ENCODE measurements at places on chromosomes 1 and 21. TPM values are rescaled to one million over a fixed set of nuclear protein-coding genes. Genes with fewer than 3 reads are reported as not detected.

Gene CLCNKB
- total RNA-seq = 0.39 TPM

Gene GBP4
- 17.7 TPM for total RNA-seq

Gene HENMT1
- total RNA-seq = 3.9 TPM

Gene CRNN
- not detected for total RNA-seq

Gene THEM5
- total RNA-seq = not detected

Gene HCN3
- 1.8 TPM for total RNA-seq

Gene FLG2
- total RNA-seq = not detected

Gene S100A8
- total RNA-seq = 83.5 TPM

- no peak for DNase-seq
- no peaks in the 10 kb centered on the region for H3K36me3 ChIP-seq
- no peaks in the 10 kb centered on the region for H3K27me3 ChIP-seq
- no peak overlapping the region for H3K4me3 ChIP-seq
- H3K4me1 ChIP-seq = no peaks in the 10 kb centered on the region
These were observed 39.5 kb downstream of the PDPN start for GRCh38 chr1:13623021-13623637.

DNA sequence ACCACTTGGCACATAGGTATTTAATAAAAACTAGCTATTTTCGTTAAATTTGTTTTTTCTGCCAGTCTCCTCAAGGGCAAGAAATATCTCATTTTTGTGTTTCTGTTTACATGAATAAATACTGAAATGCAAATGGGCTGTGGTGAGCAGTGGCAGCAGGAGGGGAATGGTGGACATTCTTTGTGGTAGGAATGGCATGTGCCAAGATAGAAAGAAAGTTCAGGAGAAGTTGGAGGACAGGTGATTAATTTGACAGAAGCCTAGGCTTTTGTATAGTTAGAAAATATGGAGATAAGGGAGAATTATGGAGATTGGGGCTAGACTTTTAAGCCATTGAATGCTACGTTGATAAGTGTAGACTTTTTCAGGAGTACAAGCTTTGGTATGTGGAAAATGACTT, 8.6 kb downstream of the RAP1A start:
- no peaks in the 10 kb centered on the region for H3K36me3 ChIP-seq
- peaks cover 5% of the 10 kb centered on the region for H3K4me1 ChIP-seq
- H3K27ac ChIP-seq = no peak overlapping the region
- no peak for DNase-seq

DNA sequence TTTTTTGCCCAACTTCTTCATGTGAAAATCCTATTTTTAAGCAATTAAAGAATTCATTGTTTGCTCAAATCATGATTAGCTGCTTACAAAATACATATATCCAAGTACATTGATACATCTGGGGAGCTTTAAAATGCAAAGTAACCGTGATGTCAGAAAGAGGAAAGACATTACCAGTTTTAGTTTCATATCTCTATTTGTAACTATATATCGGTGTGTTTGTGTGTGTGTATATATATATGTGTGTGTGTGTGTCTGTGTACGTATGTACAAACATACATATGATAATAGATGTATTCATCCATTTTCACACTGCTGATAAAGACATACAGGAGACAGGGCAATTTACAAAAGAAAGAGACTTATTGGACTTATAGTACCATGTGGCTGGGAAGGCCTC, 310.1 kb downstream of the DPYD start:
- H3K4me3 ChIP-seq = no peak overlapping the region
- H3K27ac ChIP-seq = no peak overlapping the region
- no peak for DNase-seq
- H3K36me3 ChIP-seq = no peaks in the 10 kb centered on the region
- no peaks in the 10 kb centered on the region for H3K4me1 ChIP-seq
- no peaks in the 10 kb centered on the region for H3K27me3 ChIP-seq

DNA sequence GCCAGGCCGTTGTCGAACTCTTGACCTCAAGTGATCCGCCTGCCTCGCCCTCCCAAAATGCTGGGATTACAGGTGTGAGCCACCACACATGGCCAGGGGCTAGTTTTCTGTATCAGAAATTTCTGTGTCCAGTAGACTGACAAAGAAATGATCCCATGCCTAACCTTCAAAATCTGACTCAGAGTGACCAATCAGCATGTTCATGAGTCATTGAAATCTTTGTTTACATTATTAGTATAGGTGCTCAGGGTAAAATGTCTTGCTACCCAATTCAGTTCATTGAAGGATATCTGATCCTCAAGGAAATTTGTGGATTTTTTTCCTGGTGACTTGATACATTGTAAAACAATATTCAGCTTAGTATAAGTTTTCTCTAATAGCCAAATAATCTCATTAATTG, 11.0 kb upstream of the LDLRAD2 start:
- H3K4me1 ChIP-seq = no peaks in the 10 kb centered on the region
- H3K27ac ChIP-seq = no peak overlapping the region
- H3K4me3 ChIP-seq = no peak overlapping the region
- DNase-seq = no peak
- no peaks in the 10 kb centered on the region for H3K36me3 ChIP-seq

DNA sequence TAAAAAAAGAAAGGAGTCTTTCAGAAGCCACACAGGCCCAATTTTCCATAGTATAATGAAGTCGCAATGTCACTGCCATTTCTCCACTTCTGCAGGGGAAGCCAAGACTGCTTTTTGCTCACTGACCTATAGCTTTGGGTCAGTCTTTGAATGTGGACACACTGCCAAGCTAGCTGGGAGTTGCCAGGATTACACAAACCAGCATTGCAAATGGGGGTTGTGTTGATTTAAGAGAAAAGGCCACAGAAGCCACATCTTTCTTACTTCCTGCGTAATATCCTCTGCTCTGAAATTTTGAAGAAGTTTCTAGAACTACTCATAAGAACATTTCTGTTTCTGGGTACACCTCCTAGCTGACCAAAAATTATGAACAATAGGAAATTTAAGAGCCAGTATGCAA, 45.8 kb upstream of the SAMSN1 start:
- no peaks in the 10 kb centered on the region for H3K27me3 ChIP-seq
- no peak overlapping the region for H3K4me3 ChIP-seq
- H3K36me3 ChIP-seq = no peaks in the 10 kb centered on the region

DNA sequence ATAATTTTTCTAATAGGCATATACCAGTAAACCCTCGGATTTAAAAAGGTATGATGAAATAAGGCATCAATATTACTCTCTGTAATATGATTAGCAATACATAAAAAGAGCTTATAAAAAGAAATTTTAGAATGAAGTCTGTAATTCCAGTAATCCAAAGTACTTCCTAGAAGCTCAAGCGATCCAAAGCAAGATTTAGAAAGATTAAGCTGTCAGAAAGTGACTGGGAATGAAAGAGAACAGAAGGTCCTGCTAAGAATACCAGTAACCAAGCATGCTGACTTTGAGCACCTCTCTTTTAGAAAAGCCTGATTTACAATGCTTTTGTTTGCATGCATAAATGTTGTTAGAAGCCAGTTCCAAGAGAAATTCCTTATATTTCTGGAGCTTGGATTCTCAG, 125.1 kb downstream of the GIPC2 start:
- no peak overlapping the region for H3K4me3 ChIP-seq
- no peaks in the 10 kb centered on the region for H3K36me3 ChIP-seq
- H3K27ac ChIP-seq = no peak overlapping the region
- DNase-seq = no peak

- no peak overlapping the region for H3K27ac ChIP-seq
- no peak for DNase-seq
- H3K4me1 ChIP-seq = no peaks in the 10 kb centered on the region
- no peak overlapping the region for H3K4me3 ChIP-seq
- peaks cover 3% of the 10 kb centered on the region for H3K36me3 ChIP-seq
These were observed 30.6 kb downstream of the IARS2 start for GRCh38 chr1:220124542-220124941.

GRCh38 chr1:8989821-8990220, 36.4 kb downstream of the SLC2A7 start:
- no peak for DNase-seq
- H3K4me1 ChIP-seq = peaks cover 1% of the 10 kb centered on the region
- H3K27me3 ChIP-seq = no peaks in the 10 kb centered on the region
- no peak overlapping the region for H3K4me3 ChIP-seq
- H3K36me3 ChIP-seq = no peaks in the 10 kb centered on the region
- no peak overlapping the region for H3K27ac ChIP-seq

DNA sequence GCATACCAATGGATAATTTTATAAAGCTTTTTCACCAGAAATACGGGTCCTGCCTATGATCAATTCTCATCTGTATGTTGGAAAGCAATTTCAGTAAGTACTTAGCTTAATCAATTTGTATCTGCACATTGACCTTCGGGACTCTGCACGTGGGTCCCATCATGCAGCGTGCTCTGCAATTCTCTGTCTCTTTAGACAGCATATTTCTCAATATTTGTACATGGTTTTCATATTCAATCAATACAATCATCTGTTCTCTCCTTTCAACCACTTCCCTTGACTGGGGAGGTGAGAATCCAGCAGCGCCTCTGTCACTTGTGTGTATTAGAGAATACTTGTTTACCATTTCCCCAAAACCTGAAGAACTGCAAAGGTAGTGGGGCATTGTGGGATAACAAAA, 220.5 kb downstream of the TNR start:
- H3K36me3 ChIP-seq = no peaks in the 10 kb centered on the region
- no peaks in the 10 kb centered on the region for H3K4me1 ChIP-seq
- no peak overlapping the region for H3K4me3 ChIP-seq
- H3K27ac ChIP-seq = no peak overlapping the region
- peaks cover 2% of the 10 kb centered on the region for H3K27me3 ChIP-seq

DNA sequence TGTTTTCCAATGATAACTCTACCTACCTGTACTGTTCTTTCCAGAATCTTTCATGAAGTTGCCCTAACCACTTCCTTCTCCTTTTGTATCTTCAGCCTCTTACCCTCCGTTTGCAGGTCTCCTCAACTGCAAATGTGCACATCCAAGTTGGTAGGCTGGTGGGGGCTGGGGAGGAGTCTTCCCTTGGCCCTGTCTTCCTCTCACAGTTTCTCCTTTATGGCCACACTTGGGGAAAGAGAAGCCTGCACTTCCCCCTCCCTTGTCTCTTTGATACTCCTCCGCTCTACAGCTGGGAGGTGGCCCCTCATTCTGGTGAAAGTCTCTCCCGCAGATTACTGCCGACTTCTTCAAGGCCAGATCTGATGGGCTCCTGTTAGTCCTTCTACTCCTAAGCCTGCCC, 26.9 kb upstream of the GPR88 start:
- H3K4me1 ChIP-seq = no peaks in the 10 kb centered on the region
- no peaks in the 10 kb centered on the region for H3K36me3 ChIP-seq
- H3K4me3 ChIP-seq = no peak overlapping the region
- H3K27ac ChIP-seq = no peak overlapping the region
- no peaks in the 10 kb centered on the region for H3K27me3 ChIP-seq

GRCh38 chr1:25727635-25728286, 72.2 kb upstream of the SELENON start:
- no peaks in the 10 kb centered on the region for H3K27me3 ChIP-seq
- H3K36me3 ChIP-seq = no peaks in the 10 kb centered on the region
- H3K4me3 ChIP-seq = no peak overlapping the region
- no peaks in the 10 kb centered on the region for H3K4me1 ChIP-seq
- peak; percentile 85 for DNase-seq

- H3K27ac ChIP-seq = no peak overlapping the region
- H3K4me3 ChIP-seq = no peak overlapping the region
- no peaks in the 10 kb centered on the region for H3K36me3 ChIP-seq
- no peaks in the 10 kb centered on the region for H3K27me3 ChIP-seq
- no peaks in the 10 kb centered on the region for H3K4me1 ChIP-seq
These were observed 27.0 kb downstream of the TNN start for GRCh38 chr1:175094626-175095025.

DNA sequence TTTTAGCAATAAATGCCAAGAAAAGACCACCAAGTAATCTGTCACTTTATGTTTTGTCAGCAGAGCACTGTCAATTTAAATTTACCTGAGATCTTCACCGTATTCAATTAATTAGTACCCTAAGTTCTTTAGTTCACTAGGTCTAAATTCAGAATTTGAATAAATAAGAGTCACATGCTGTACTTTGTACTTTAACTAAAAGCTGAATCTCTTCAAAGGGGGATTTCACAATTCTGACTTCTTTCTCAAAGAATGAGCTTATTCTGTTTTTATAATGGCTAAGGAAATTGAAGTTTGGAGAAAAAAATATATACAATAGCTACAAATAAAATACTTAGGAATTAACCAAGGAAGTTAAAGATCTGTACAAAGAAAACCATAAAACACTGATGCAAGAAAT, 2.1 kb upstream of the GNG5 start:
- no peaks in the 10 kb centered on the region for H3K27me3 ChIP-seq
- no peaks in the 10 kb centered on the region for H3K36me3 ChIP-seq
- H3K4me3 ChIP-seq = no peak overlapping the region
- no peak overlapping the region for H3K27ac ChIP-seq
- DNase-seq = no peak
- peaks cover 1% of the 10 kb centered on the region for H3K4me1 ChIP-seq

DNA sequence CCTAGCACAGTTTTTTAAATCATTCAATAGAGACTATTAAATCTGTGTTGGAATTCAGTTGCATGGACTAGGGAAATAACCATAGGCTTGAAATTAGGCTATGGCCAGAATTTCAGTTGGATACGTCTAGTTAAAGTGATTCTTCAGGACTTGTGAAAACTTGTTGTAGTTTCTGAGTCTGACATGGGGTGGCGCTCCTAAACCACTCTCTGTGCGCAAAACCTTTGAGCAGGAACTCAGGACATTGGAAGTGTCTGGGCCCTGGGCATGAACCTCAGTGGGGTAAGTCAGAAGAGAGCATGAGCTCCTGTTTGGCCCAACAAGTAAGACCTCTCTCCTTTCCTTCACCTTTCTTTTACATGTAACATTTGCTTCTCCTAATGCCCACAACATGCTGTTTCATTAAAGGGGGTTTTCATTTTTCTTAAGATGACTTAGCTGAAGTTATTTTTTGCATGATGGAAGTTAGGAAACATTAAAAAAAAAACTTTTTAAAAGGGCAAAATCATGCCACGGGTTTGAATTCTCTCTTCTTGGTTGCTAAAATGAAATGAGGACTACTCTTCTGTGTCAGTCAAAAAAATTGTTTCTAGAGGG, 17.1 kb upstream of the CCDC190 start:
- H3K4me3 ChIP-seq = no peak overlapping the region
- DNase-seq = peak; percentile 77
- peaks cover 1% of the 10 kb centered on the region for H3K4me1 ChIP-seq
- H3K27ac ChIP-seq = no peak overlapping the region

Data from aorta (tissue), 5 donors.